ENCODE measurements at places on chromosomes 16 and 17.

GRCh38 chr16:49067776-49068175, 213.9 kb downstream of the CBLN1 start:
- no peak for DNase-seq

GRCh38 chr17:68924793-68925720, 30.1 kb downstream of the ABCA8 start:
- DNase-seq, result no peak

GRCh38 chr16:89080196-89080853, 13.3 kb upstream of the ACSF3 start:
- DNase-seq, result no peak

- DNase-seq, result peak; percentile 40
These were observed 280.2 kb downstream of the SEC14L1 start for GRCh38 chr17:77420804-77421629.

- no peak for DNase-seq
These were observed 3.8 kb upstream of the C1QL1 start for GRCh38 chr17:44971776-44972483.

GRCh38 chr16:14289692-14290340, 218.7 kb downstream of the MRTFB start:
- no peak for DNase-seq

DNA sequence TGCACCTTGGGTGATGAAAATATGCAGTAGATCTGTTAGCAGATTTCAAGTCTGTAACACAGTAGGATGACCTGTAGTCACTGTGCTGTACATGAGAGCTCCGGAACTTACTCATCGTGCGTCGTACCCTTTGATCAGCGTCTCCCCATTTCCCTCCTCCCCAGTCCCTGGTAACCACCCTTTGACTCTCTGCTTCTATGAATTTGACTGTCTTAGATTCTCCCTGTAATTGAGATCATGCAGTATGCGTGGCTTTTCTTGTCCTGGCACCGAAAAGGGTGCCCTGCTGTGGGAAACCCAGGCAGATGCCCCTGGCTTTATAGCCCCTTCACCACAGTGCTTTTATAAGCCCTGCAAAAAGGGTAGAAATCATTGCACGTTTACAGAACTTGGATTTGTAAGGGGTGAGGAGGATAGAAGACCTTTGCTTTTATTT, 20.5 kb downstream of the CLEC16A start:
- peak; percentile 49 for DNase-seq

DNA sequence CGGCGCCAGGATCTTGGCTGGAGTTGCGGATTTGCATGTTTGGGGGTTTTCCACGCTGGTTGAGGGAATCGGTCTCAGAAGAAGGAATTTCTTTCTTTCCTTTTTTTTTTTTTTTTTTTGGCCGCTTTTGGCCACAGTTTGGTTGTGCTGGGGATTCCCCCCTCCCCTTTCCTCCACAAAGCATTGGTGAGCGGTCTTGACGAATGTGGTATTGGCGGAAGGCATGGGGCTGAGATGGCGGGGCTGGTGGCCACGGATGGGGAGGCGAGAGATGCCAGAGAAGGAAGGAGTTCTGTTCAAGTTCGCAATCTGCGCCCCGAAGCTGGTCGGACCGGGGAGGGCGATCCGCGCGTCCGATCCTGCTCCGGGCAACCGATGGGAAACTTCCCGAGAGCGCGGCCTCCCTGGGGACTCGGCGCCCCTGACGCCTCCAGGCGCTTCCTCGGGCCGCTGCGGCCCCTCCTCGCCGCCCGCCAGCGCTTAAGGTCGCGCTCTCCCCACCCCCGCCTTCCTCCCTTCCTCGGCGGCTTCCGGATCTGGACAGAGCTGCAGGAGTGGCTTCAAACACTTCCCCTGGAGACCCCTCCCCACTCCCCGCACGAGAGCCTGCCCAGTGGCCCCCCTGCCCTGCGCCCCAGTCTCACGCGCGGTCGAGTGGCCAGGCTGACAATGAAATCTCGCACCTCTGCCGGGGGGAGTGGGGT, 43.2 kb downstream of the RAI1 start:
- no peak for DNase-seq

DNA sequence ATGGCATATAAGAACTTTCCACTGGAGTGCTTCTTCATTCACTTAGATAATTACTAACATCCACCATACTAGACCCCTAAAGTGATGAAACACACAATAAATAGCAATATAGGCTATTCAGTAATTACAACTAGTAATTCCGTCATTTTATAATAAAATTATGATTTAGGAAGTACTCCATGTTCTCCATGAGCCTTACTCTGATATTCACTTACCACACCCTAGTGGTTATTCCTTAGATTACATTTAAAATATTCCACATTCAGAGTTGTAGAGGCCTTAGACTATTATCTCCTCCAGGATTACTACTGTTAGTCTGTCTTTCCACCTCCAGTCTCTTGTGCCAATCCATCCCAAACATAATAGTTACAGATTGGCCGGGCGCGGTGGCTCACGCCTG, 62.4 kb downstream of the STH start:
- no peak for DNase-seq

DNA sequence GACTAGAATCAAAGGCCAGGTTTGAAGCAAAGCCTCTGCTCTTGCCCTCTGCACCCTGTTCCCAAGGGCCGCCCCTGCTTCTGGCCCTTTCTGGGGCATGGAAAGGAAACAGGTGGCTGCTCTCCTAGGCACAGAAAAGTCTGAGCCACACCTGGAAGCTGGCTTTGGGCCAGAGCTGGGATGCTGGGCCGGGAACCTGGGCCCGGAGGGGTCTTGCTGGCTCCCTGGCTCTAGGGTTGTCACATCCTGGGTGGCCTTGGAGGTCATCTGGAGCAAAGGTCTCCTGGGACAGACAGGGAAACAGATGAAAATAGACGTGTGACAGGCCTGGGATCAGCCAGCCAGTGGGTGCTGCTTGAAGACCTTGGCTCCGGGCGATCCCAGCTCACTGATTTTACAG, 74.1 kb upstream of the LHX1 start:
- no peak for DNase-seq

- DNase-seq, result no peak
These were observed 1.7 kb downstream of the VWA3A start for GRCh38 chr16:22093996-22094395.

DNA sequence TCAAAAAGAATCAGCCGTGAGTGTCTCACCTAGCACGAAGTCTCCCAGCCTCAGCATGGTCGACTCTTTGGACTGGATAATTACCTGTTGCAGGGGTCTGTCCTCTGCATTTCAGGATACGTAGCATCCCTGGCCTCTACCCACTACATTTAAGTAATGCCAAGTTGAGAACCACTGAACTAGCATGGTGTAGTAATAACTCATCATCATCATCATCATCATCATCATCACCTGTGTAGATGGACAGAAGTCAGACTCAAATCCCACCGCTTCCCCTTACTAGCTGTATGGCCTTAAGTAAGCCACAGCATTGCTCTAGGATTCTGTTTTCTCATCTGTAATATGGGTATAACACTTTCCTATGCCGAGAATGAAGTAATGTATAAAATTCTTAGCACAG, 373.1 kb upstream of the XYLT1 start:
- DNase-seq, result no peak

- DNase-seq, result peak; percentile 27
These were observed 5.3 kb upstream of the EIF4A3 start for GRCh38 chr17:80152081-80152702.

DNA sequence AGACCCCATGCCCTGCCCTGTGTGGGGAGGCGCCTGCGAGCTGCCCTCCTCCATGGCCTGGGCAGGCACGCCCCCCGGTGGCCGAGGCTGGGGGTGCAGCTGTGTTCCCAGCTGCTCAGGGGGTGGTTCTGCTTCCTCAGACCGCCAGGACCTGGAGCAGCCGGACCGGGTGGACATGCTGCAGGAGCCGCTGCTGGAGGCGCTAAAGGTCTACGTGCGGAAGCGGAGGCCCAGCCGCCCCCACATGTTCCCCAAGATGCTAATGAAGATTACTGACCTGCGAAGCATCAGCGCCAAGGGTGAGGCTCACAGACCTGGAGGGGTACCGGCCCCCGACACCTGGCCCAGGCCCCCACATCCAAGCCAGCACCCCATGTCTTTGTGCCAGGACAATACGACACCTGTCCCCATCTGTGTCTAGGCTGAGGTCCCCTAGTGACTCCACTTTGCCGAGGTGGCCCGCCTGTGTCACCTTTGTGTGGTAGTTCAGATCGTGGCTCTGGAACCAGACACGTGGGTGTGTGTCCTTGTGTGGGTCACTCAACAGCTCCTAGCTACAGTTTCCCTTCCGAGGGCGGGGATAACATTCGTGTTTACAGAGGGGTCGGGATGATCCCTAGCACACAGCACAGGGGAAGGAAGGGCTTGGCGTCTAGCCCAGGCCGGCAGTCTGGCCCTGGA, 9.3 kb downstream of the GJD3 start:
- peak; percentile 72 for DNase-seq

GRCh38 chr16:49096176-49096945, 185.3 kb downstream of the CBLN1 start:
- DNase-seq, result no peak

- DNase-seq, result no peak
These were observed 184.0 kb downstream of the SOX9 start for GRCh38 chr17:72304859-72305258.

- DNase-seq, result no peak
These were observed 200.4 kb downstream of the AXIN2 start for GRCh38 chr17:65360961-65361552.

GRCh38 chr16:48117217-48118105, 38.3 kb downstream of the ABCC12 start:
- peak; percentile 33 for DNase-seq

DNA sequence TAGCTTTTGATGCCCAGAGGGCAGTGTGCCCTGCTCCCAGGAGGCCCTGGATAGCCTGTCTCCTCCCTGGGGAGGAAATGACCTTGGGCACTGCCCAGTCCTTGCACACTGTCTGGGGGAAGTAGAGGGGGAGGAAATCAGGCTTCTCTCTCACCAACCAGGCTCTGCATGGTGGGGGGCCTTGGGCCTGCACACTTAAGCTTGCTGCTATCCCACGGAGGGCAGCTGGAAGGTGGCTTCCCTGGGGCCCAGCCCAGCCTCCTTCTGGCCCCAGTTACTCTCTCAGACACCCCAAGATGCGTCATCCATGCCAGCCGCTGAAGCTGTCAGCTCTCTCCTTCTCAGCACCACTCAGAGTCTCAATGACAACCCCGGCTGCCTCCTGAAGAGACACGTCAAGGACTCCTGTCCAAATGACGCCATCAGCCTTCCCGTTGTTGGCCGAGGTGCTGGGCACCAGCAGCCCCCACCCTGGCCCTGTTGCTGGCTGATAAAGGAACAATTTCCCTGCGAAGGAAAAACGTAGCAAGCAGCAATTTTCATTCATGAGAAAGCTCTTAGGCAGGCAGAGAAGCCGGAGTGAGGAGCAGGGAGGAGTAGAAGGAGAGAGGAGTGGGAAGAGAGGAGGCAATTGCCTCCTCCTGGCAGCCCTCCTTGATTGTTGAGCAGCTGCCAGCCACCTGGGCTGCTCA, 95.5 kb downstream of the SDK2 start:
- DNase-seq, result no peak

- DNase-seq, result no peak
These were observed 7.6 kb downstream of the SYT17 start for GRCh38 chr16:19175492-19176262.

DNA sequence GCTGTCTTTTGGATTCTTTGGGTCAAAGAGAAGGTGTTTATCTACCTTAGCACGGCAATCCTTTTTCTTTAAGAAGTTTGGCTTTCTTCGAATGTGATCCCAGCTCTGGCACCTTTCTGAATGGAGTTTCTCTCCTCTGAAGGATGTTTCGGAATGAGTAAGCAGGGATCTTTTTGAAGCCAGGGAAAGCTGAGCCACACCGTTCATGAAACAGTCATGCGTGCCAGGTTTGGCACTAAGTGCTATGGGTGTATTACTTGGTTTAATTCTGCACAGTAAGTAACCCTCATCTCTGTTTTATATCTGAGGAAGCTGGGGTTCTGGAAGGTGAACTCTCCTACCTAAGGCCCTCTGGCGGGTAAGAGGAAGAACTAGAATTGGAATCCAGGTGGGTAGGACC, 234.5 kb downstream of the NTN1 start:
- no peak for DNase-seq

- no peak for DNase-seq
These were observed 1.8 kb upstream of the RARA start for GRCh38 chr17:40307001-40307730.

- DNase-seq, result no peak
These were observed 2.4 kb downstream of the ACTG1 start for GRCh38 chr17:81509972-81510784.

DNA sequence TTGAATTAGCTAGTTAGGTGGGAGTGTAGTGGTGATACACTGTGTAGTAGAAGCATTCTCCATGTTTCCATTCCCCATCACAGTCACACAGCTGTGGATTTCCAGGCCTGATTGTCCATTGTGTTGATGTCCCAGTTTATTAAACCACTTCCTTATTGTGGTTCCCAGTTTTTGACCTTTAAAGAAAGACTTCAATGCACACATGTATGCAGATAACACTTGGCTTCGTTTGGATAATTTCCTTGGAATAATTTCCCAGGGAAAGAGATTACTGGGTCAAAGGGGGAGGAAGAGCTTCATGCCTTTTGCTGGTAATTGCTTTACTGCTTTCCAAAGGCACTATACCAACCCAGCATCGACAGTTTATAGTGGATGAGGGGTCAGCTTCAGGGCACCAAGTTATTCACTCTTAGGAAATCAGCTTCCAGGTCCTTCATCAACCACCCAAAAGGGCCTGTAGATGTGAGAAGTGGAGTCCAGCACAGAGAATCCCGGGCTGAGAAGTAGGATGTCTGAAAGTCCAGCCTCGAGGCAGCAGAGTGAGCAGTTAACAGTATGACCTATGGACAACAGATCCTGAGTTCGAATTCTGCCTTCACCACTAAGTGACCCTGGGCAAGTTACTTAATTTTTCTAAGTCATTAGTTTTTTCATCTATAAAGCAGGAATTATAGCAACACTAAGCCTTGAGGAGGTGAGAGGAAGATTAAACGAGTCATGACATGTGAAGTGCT, 31.3 kb upstream of the TNS4 start:
- DNase-seq, result no peak

DNA sequence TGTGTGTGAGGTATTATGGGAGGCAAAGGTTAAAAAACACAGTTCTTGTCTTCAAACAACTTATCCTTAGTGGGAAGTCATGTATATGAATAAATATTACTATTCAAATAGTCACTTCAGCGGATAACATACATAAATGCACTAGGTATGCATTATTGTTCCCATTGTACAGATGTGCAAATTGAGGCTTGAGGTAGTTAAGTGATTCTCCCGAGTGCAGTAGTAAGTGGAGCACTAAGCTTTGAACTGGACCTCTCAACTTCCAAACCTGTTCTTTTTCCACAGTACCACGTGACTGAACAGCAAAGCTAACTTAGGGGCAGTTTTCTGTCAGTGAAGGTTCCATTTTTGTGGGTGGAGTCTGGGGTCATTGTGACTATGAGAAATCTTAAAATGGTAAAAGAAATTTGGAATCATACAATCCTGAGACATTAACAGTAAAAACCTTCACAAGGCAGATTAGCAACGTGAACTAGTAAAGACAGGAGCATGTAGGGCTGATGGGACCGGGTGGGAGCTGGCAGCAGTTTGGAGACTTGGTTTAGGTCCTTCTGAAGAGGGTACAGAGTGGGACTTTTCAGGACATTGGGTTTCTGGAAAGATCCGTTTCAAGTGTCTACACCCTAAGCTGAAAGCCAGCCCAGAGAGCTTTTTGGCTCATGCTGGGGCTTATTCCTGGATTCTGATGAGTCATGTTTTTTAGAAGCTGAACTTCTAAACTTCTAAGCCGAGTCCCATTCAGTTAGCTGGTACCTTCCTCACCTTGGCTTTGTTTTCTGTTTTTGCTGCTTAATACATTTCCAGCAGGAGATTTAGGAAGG, 204.9 kb downstream of the PRKCA start:
- no peak for DNase-seq

Data from CD4-positive, alpha-beta T cell treated with Interferon gamma for 1 hour (primary cell).